Heart left ventricle (tissue), 16 donors: ENCODE measurements at places on chromosomes 2 and 18. TPM values are rescaled to one million over a fixed set of nuclear protein-coding genes. Genes with fewer than 3 reads are reported as not detected.

- DNase-seq, result no peak
- no peaks in the 10 kb centered on the region for H3K4me1 ChIP-seq
- H3K36me3 ChIP-seq, result no peaks in the 10 kb centered on the region
These were observed 275.1 kb upstream of the PKDCC start for GRCh38 chr2:41772697-41773096.

- DNase-seq, result no peak
- no peaks in the 10 kb centered on the region for H3K27me3 ChIP-seq
- H3K27ac ChIP-seq, result no peak overlapping the region
- H3K4me1 ChIP-seq, result no peaks in the 10 kb centered on the region
- H3K4me3 ChIP-seq, result no peak overlapping the region
These were observed 458.5 kb upstream of the SALL3 start for GRCh38 chr18:78521136-78521535.

The RAD51AP2 gene
- total RNA-seq, result 0.19 TPM

GRCh38 chr18:13096232-13096631 lies 105.1 kb downstream of the CEP192 start:
- no peak overlapping the region for H3K27ac ChIP-seq
- no peaks in the 10 kb centered on the region for H3K4me1 ChIP-seq
- peaks cover 82% of the 10 kb centered on the region for H3K36me3 ChIP-seq
- no peak for DNase-seq

DNA sequence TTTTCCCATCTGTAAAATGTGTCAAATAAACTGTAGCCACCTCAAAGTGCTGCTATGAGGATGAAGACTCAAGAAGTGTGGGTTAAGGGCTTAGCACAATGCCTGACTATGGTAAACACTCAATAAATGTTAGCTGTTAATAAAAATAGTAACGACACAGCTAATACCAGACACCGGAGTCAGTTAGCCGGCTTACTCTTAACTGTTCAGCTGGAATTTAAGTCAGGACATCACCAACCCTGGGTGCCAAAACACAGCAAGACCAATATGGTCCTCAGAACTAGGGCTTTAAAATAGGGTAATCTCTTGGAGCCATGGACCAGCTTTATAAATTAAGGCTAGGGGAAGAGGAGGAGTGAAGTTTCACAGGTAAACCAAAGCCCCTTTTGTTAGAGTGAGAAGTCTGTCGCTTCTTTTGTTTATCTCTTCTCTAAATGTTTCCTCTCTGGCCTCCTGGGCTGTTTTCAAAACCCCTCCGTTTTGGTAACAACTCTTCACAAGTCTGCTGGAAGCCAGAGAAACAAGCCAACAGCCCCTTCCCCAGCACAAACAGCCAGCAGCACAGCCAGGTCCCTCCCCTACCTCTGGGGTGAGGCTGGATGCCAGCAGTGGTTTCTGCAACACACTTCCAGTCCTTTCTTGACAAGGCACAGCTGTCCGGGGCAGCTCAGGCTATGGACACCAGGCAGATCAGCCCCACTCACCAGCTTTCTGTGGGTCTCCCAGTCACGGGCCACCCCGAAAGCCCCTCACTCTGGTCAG lies 13.8 kb upstream of the FZD7 start:
- no peaks in the 10 kb centered on the region for H3K4me1 ChIP-seq
- no peak overlapping the region for H3K27ac ChIP-seq
- no peaks in the 10 kb centered on the region for H3K36me3 ChIP-seq
- H3K27me3 ChIP-seq, result no peaks in the 10 kb centered on the region
- DNase-seq, result peak; percentile 36
- no peak overlapping the region for H3K4me3 ChIP-seq

The SNORC gene
- total RNA-seq, result 0.55 TPM

- DNase-seq, result no peak
- no peaks in the 10 kb centered on the region for H3K36me3 ChIP-seq
- peaks cover 3% of the 10 kb centered on the region for H3K27me3 ChIP-seq
- no peak overlapping the region for H3K4me3 ChIP-seq
These were observed 182.7 kb downstream of the RPIA start for GRCh38 chr2:88874063-88874657.

- H3K36me3 ChIP-seq, result peaks cover 51% of the 10 kb centered on the region
- no peaks in the 10 kb centered on the region for H3K27me3 ChIP-seq
- no peak overlapping the region for H3K4me3 ChIP-seq
- peaks cover 35% of the 10 kb centered on the region for H3K4me1 ChIP-seq
- DNase-seq, result no peak
These were observed 82.6 kb downstream of the ZNF532 start for GRCh38 chr18:58947136-58947732.

The FEV gene
- not detected for total RNA-seq

DNA sequence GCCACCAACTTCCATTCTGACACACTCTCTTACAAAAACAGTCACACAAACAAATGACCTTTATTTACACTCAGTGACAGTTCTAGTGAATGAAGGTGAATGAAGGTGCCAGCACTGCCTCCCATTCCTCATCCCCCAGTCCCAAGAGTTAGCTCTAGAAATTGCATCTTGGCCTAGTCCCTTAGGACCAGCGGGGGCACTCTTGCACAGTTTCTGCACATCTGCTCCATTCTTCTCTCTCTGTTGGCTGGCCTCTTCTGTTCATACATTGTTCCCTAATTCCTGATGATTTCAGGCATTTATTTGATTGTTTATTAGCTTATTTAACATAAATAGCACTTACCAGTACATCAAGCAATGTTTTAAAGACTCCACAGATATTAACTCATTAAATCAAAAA lies 30.9 kb downstream of the GAREM1 start:
- no peak for DNase-seq
- H3K27me3 ChIP-seq, result no peaks in the 10 kb centered on the region
- H3K4me3 ChIP-seq, result no peak overlapping the region
- H3K27ac ChIP-seq, result no peak overlapping the region
- peaks cover 19% of the 10 kb centered on the region for H3K4me1 ChIP-seq

DNA sequence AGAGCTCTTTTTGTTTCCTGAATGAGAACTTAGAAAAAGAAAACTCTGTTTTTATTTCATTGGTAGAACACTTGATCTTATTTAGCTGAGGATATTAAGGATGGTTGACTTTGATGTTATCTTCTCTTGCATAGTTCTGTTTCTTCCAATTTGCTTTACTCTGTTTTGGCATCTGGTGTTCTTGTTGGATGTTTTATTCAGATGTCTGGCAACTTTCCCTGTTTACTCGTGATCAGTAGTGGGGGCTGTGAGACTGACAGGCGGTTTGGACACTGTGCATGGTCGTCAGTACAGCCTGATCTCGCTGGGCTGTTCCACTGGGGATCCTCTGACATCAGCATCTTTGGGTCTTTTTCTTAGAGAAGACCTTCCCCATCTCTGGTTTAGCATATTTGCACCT lies 100.1 kb downstream of the TSN start:
- no peaks in the 10 kb centered on the region for H3K27me3 ChIP-seq
- H3K4me1 ChIP-seq, result peaks cover 10% of the 10 kb centered on the region
- H3K4me3 ChIP-seq, result no peak overlapping the region
- no peak overlapping the region for H3K27ac ChIP-seq
- H3K36me3 ChIP-seq, result no peaks in the 10 kb centered on the region
- no peak for DNase-seq

The LRP2 gene
- total RNA-seq, result not detected

DNA sequence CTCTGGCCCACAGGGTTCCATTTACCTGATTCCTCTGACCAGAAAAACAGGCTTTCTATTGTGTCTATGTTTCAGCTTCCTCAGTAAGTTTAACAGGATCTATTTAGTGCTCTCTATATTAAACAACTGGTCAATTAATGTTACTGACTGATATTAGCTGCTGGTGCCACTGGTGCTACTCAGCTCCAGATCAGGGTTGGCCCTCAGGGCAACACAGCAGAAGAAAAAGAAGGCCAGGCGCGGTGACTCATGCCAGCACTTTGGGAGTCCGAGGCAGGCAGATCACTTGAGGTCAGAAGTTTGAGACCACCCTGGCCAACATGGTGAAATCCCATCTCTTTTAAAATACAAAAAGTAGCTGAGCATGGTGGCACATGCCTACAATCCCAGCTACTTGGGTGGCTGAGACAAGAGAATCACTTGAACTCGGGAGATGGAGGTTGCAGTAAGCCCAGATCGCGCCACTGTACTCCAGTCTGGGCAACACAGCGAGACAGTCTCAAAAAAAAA lies 56.3 kb upstream of the CHAC2 start:
- no peaks in the 10 kb centered on the region for H3K4me1 ChIP-seq
- no peak for DNase-seq
- peaks cover 53% of the 10 kb centered on the region for H3K36me3 ChIP-seq
- H3K27ac ChIP-seq, result no peak overlapping the region

- no peak for DNase-seq
- H3K36me3 ChIP-seq, result no peaks in the 10 kb centered on the region
These were observed 46.0 kb upstream of the SERTAD2 start for GRCh38 chr2:64699712-64700111.

- H3K4me3 ChIP-seq, result no peak overlapping the region
- H3K4me1 ChIP-seq, result no peaks in the 10 kb centered on the region
- H3K36me3 ChIP-seq, result no peaks in the 10 kb centered on the region
- no peak for DNase-seq
- no peak overlapping the region for H3K27ac ChIP-seq
These were observed 351.0 kb upstream of the POU3F3 start for GRCh38 chr2:104502901-104503300.

DNA sequence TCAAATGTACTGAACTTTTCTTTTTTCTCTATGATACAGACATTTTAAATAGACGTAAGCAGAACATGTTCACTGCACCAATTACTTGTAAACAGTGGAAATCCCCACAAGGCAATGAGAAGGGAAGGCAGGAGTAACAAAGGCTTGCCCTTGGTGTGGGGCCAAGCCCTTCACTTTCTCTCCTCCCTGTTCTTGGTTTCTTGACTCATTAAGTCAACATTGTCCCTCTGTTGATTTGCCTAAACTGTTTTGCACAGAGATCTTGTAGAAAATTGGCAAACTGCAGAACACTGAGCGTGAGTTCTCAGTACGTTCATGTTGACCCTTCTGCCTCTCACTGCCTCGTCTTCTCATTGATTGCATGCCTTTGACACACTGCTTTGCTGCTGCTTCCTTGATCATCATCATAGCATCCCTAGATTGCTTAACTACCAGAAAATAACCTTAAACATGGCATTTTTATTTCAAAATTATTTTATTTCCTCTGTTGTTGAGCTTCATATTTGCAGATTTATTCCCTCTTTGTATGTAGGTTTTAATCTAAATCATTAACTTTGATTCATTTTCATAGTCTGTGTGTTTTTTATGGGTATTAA lies 257.7 kb downstream of the PTGR3 start:
- no peak overlapping the region for H3K4me3 ChIP-seq
- peak; percentile 33 for DNase-seq
- H3K27me3 ChIP-seq, result no peaks in the 10 kb centered on the region
- peaks cover 14% of the 10 kb centered on the region for H3K4me1 ChIP-seq

DNA sequence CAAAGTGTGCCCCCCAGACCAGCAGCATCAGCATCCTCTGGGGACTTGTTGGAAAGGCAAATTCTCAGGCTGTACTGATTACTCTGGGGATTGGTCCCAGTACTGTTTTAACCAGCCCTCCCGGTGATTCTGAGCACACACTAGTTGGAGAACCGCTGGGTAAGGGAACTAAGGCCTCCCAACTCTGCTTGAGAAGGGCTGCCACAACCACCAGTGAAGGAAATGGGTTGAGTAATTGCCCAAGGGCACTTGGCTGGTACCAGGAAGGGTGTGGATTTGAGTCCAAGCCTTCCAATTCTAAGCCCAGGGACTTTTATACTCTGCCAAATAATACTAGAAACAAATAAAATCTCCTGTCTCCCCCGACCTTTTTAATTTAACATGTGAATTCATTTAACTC lies 219.9 kb downstream of the SETBP1 start:
- H3K4me1 ChIP-seq, result no peaks in the 10 kb centered on the region
- no peak overlapping the region for H3K27ac ChIP-seq
- no peak for DNase-seq
- H3K4me3 ChIP-seq, result no peak overlapping the region
- no peaks in the 10 kb centered on the region for H3K27me3 ChIP-seq

- H3K27me3 ChIP-seq, result no peaks in the 10 kb centered on the region
- H3K4me1 ChIP-seq, result peaks cover 16% of the 10 kb centered on the region
- peak overlapping the region; percentile 33 for H3K27ac ChIP-seq
These were observed 167.3 kb downstream of the HRH4 start for GRCh38 chr18:24627644-24628315.

The FRZB gene
- total RNA-seq, result 1.5 TPM

The EFR3B gene
- 7.2 TPM for total RNA-seq

DNA sequence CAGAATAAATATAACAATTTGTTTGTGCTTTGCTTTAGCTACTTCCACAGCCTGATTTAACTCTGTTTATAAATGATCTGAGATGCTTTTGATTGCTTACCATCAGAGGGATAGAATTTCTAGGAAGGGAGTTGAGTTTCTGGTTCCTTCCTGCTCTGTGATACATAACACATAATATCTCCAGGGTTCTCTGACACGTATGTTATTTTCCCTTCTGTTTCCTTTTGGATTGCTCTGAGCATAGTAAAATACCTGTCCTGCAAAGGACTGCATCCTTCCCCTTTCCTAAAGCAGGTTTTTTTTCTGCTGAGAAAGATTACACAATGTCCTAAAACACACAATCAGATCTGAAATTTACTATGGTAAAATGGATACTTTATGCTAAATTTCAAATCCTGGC lies 76.1 kb downstream of the CABYR start:
- no peak for DNase-seq
- H3K27ac ChIP-seq, result no peak overlapping the region
- H3K4me1 ChIP-seq, result peaks cover 42% of the 10 kb centered on the region
- H3K36me3 ChIP-seq, result no peaks in the 10 kb centered on the region
- H3K4me3 ChIP-seq, result no peak overlapping the region

The GAD1 gene
- not detected for total RNA-seq

- peaks cover 4% of the 10 kb centered on the region for H3K4me1 ChIP-seq
- peak; percentile 35 for DNase-seq
- no peaks in the 10 kb centered on the region for H3K36me3 ChIP-seq
These were observed 17.7 kb upstream of the RGPD4 start for GRCh38 chr2:107808959-107809358.

GRCh38 chr2:99354070-99354469 lies 16.9 kb downstream of the EIF5B start:
- DNase-seq, result no peak
- H3K36me3 ChIP-seq, result no peaks in the 10 kb centered on the region
- no peaks in the 10 kb centered on the region for H3K4me1 ChIP-seq
- no peaks in the 10 kb centered on the region for H3K27me3 ChIP-seq
- no peak overlapping the region for H3K4me3 ChIP-seq

GRCh38 chr2:72036173-72036545 lies 111.5 kb downstream of the CYP26B1 start:
- H3K27ac ChIP-seq, result no peak overlapping the region
- no peak for DNase-seq
- no peak overlapping the region for H3K4me3 ChIP-seq
- H3K4me1 ChIP-seq, result no peaks in the 10 kb centered on the region
- H3K36me3 ChIP-seq, result no peaks in the 10 kb centered on the region

- no peaks in the 10 kb centered on the region for H3K4me1 ChIP-seq
- no peak overlapping the region for H3K27ac ChIP-seq
- DNase-seq, result no peak
- H3K4me3 ChIP-seq, result no peak overlapping the region
- no peaks in the 10 kb centered on the region for H3K36me3 ChIP-seq
These were observed 9.6 kb upstream of the FAHD2A start for GRCh38 chr2:95392730-95393455.
